Caco-2 (cell line): ENCODE measurements at places on chromosomes 12 and 14. TPM values are rescaled to one million over a fixed set of nuclear protein-coding genes. Genes with fewer than 3 reads are reported as not detected.

Gene SLC7A7
- 380 and 443 TPM in 2 replicates for total RNA-seq

Gene SIRT4
- 2.1 and 3.6 TPM in 2 replicates for total RNA-seq

Gene CAPZA3
- not detected in 2 replicates for total RNA-seq

Gene CGRRF1
- 12.0 and 12.3 TPM in 2 replicates for total RNA-seq

Gene REP15
- total RNA-seq: 1.8 and 2.3 TPM in 2 replicates

Gene DAAM1
- total RNA-seq: 35.3 and 37.3 TPM in 2 replicates

Gene PMCH
- not detected in 2 replicates for total RNA-seq

Gene KRT80
- total RNA-seq: 0.26 and 0.29 TPM in 2 replicates

Gene HOXC4
- 2.9 and 4.1 TPM in 2 replicates for total RNA-seq

Gene CLEC12A
- total RNA-seq: not detected in 2 replicates

Gene ADCK1
- total RNA-seq: 8.8 and 9.7 TPM in 2 replicates

Gene ARHGAP9
- total RNA-seq: 0.75 and 1.8 TPM in 2 replicates

Gene ZC2HC1C
- total RNA-seq: 2.5 and 3.8 TPM in 2 replicates

Gene CLEC1B
- not detected in 2 replicates for total RNA-seq

Gene TESPA1
- total RNA-seq: not detected in 2 replicates

Gene AVPR1A
- not detected in 2 replicates for total RNA-seq

Gene GARIN6
- not detected in 2 replicates for total RNA-seq

Gene CLEC14A
- total RNA-seq: not detected in 2 replicates

Gene IPO8
- 50.4 and 56.6 TPM in 2 replicates for total RNA-seq

Gene RFLNA
- total RNA-seq: 15.4 and 21.1 TPM in 2 replicates

Gene COX8C
- not detected in 2 replicates for total RNA-seq

Gene C12orf76
- total RNA-seq: 10.8 and 11.9 TPM in 2 replicates

Gene TAS2R10
- 0.29 and 0.30 TPM in 2 replicates for total RNA-seq

Gene OR4K14
- not detected in 2 replicates for total RNA-seq

Gene C12orf60
- total RNA-seq: 1.8 and 2.8 TPM in 2 replicates

Gene BATF
- 1.5 and 1.7 TPM in 2 replicates for total RNA-seq

Gene ZNF705A
- total RNA-seq: not detected in 2 replicates

Gene MDP1
- 19.6 and 20.5 TPM in 2 replicates for total RNA-seq

Gene FERMT2
- 33.5 and 40.8 TPM in 2 replicates for total RNA-seq

Gene SMIM41
- not detected in 2 replicates for total RNA-seq

Gene NUMB
- 66.2 and 67.6 TPM in 2 replicates for total RNA-seq

Gene DEGS2
- total RNA-seq: 3.8 and 5.1 TPM in 2 replicates

Gene LTB4R2
- 10.3 and 12.3 TPM in 2 replicates for total RNA-seq

Gene CCND2
- total RNA-seq: 113 and 145 TPM in 2 replicates

Gene RNASE4
- total RNA-seq: 8.8 and 9.2 TPM in 2 replicates

Gene EDDM3A
- total RNA-seq: not detected in 2 replicates

Gene GTF2A1
- 35.1 and 42.7 TPM in 2 replicates for total RNA-seq

Gene TDRD9
- total RNA-seq: not detected in 2 replicates

Gene KCNC2
- total RNA-seq: not detected in 2 replicates

Gene PRH2
- total RNA-seq: 0.93 TPM in 1 of 2 replicates, not detected in the other

Gene KRT75
- total RNA-seq: not detected in 2 replicates

Gene AJUBA
- 184 and 211 TPM in 2 replicates for total RNA-seq

Gene PPP4R3A
- total RNA-seq: 96.5 and 98.9 TPM in 2 replicates

Gene EMC9
- 31.1 and 32.4 TPM in 2 replicates for total RNA-seq

Gene PAX9
- total RNA-seq: 6.9 and 7.2 TPM in 2 replicates
